ENCODE measurements at places on chromosomes 4 and X. TPM values are rescaled to one million over a fixed set of nuclear protein-coding genes. Genes with fewer than 3 reads are reported as not detected.

- no peak for DNase-seq
- H3K27me3 ChIP-seq, result no peaks in the 10 kb centered on the region
- H3K4me3 ChIP-seq, result no peak overlapping the region
- no peak overlapping the region for H3K27ac ChIP-seq
- no peaks in the 10 kb centered on the region for H3K4me1 ChIP-seq
These were observed 8.3 kb downstream of the TMEM33 start for GRCh38 chr4:41943506-41943905.

DNA sequence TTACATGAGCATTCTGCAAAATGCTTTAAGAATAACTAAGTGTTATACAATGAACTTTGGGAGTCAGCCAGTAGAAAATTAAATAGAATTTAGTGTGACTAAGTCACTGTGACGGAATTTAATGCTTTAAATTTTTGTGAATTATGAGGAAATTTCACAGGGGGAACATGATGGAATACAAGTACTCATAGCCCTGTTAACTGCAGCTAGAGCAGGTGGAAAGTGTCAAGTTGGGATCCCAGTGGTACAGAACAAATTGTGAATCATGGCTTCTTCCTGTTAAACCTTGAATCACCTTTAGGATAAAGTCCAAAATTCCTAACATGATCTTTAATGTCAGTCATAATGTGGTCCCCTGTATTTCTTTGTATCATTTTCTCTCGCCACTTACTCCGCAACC is 212.2 kb upstream of the CENPE start:
- H3K36me3 ChIP-seq, result no peaks in the 10 kb centered on the region
- H3K27ac ChIP-seq, result no peak overlapping the region
- no peaks in the 10 kb centered on the region for H3K4me1 ChIP-seq
- DNase-seq, result no peak
- no peak overlapping the region for H3K4me3 ChIP-seq

DNA sequence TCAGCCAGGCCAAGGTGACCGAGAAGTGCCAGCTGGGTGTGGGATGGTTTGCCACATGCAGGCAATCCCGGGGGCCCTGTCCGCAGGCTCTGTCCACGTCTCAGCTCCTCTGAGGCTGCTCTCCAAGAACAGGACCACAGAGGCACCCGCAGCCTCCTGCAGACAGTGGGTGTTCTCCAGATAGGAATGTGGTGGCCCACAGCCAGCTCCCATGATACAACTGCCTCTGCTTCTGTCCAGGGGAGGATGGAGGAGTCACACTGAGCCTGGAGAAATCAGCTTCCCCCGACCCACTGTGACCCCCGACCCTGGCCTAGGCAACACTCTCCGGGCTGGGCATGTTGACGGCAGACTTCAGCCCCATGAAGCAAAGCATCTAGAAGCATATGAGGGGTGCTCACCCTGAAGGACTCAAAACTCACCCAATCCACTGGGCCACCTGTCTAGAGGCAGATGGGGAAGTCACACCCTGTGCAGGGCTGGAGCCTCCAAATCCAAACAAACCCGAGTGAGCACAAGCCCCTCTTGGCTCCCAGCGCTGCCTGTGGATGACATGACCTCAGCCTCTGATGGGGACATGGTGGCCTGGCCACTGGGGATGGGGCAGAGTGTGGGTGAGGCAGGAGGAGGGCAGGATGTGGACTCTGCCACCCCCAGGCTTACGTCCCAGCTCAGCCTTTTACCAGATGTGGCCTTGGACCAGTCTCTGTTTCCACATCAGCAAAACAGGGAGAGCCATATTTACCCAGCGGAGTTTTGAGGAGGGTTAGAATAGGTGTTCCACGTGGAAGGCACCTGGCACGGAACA is 102.3 kb downstream of the PSAPL1 start:
- H3K4me1 ChIP-seq, result peaks cover 29% of the 10 kb centered on the region
- no peak for DNase-seq
- H3K36me3 ChIP-seq, result no peaks in the 10 kb centered on the region

- no peak for DNase-seq
- no peaks in the 10 kb centered on the region for H3K4me1 ChIP-seq
- H3K27me3 ChIP-seq, result no peaks in the 10 kb centered on the region
- no peak overlapping the region for H3K4me3 ChIP-seq
- no peaks in the 10 kb centered on the region for H3K36me3 ChIP-seq
These were observed 43.8 kb downstream of the HPGDS start for GRCh38 chr4:94298725-94299252.

DNA sequence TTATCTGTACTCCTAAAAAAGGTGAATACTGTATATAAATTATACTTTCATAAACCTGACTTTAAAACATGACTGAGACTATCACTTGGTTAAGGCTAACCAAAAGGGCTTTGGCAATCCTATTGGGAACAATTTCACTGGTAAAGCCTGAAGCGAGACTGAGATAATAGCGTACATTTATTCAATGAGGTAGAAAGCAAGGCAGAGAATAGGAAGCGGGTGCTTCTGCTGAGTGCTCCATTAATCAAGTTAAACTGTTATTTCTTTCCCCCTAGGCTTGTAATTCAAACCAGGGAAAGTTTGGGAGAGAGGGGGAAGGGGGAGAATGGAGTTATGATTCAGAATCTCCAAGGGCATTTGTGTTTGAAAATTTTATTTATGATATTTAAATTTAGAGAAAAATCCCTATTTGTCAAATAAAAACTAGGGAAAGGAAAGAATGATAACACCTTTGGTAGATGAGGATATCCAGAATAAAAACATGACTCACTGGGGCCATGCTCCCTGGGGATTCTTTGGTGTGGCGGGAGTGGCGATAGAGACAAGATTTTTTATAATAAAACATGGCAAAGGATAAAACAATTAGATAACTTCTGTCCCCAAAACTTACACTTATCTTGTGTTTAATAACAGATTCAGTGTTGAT is 34.6 kb upstream of the SORBS2 start:
- H3K4me1 ChIP-seq, result peaks cover 18% of the 10 kb centered on the region
- H3K27me3 ChIP-seq, result no peaks in the 10 kb centered on the region
- DNase-seq, result no peak
- H3K27ac ChIP-seq, result no peak overlapping the region

DNA sequence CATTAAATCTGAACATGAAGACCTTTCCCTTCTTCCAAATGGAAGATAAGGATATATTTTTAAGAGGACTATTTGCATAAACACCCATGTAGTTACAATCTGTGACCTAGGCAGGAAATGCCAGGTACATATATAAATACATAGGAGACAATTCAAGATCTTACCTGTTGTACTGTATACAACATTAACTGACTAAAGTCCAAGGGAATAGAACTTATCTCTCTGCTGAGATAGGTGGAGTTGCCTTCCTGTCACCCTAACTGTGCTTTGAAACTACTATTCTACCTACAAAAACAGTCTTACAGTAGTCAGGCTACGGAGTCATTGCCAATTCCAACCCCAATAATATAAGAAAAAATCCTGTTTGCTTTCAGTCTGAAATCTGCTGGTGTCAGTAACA is 106.3 kb downstream of the CHRNA9 start:
- H3K4me3 ChIP-seq, result no peak overlapping the region
- DNase-seq, result no peak

GRCh38 chrX:134636851-134637250 is 21.4 kb downstream of the PLAC1 start:
- no peak for DNase-seq
- H3K27me3 ChIP-seq, result no peaks in the 10 kb centered on the region
- H3K4me3 ChIP-seq, result no peak overlapping the region
- no peak overlapping the region for H3K27ac ChIP-seq
- H3K36me3 ChIP-seq, result no peaks in the 10 kb centered on the region
- no peaks in the 10 kb centered on the region for H3K4me1 ChIP-seq

GRCh38 chr4:24001486-24002329 is 111.9 kb upstream of the PPARGC1A start:
- H3K4me3 ChIP-seq, result no peak overlapping the region
- no peaks in the 10 kb centered on the region for H3K27me3 ChIP-seq
- no peak overlapping the region for H3K27ac ChIP-seq

- H3K27ac ChIP-seq, result no peak overlapping the region
- H3K4me1 ChIP-seq, result no peaks in the 10 kb centered on the region
- no peak for DNase-seq
- no peaks in the 10 kb centered on the region for H3K36me3 ChIP-seq
- H3K4me3 ChIP-seq, result no peak overlapping the region
These were observed 7.4 kb downstream of the ZRSR2 start for GRCh38 chrX:15797707-15798106.

GRCh38 chr4:98411731-98412130 is 150.5 kb downstream of the RAP1GDS1 start:
- H3K4me1 ChIP-seq, result no peaks in the 10 kb centered on the region
- DNase-seq, result no peak
- no peaks in the 10 kb centered on the region for H3K36me3 ChIP-seq

- H3K4me3 ChIP-seq, result no peak overlapping the region
- H3K4me1 ChIP-seq, result peaks cover 16% of the 10 kb centered on the region
- no peaks in the 10 kb centered on the region for H3K36me3 ChIP-seq
These were observed 43.1 kb downstream of the ZGRF1 start for GRCh38 chr4:112593438-112594133.

DNA sequence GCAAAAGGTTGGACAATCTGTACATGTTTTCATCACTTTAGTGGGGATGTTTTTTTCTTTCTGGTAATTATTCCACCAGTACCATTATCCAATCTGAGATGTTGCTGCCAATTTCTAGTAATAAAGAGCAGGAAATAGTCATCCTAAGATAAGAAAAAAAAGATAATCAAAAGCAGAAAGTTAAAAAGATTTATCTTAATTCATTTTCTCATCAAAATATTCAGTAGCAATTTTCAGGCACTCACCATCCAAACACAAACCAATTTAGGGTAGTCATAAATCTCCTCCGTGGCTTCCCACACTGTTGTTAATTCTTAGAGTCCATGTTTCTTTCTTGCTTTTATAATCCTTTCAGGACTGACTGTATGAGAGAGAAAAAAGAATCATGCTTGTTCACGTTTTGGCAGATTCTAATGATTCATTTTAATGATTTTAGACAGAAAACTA is 263.7 kb upstream of the UGT8 start:
- no peaks in the 10 kb centered on the region for H3K36me3 ChIP-seq
- no peaks in the 10 kb centered on the region for H3K4me1 ChIP-seq
- H3K4me3 ChIP-seq, result no peak overlapping the region
- DNase-seq, result no peak

GRCh38 chr4:62377700-62378099 is 1177.6 kb downstream of the ADGRL3 start:
- no peak overlapping the region for H3K4me3 ChIP-seq
- H3K27ac ChIP-seq, result no peak overlapping the region
- H3K27me3 ChIP-seq, result no peaks in the 10 kb centered on the region
- no peak for DNase-seq
- H3K4me1 ChIP-seq, result no peaks in the 10 kb centered on the region

- no peak overlapping the region for H3K27ac ChIP-seq
- no peak for DNase-seq
- no peak overlapping the region for H3K4me3 ChIP-seq
- H3K27me3 ChIP-seq, result no peaks in the 10 kb centered on the region
These were observed 125.7 kb downstream of the SH3KBP1 start for GRCh38 chrX:19761554-19762295.

The CLTRN gene
- 0.25 TPM for total RNA-seq

The FHDC1 gene
- total RNA-seq, result 1.8 TPM

The TSPAN7 gene
- total RNA-seq, result 2.9 TPM

The RAB40AL gene
- 0.84 TPM for total RNA-seq

The NDNF gene
- total RNA-seq, result 0.22 TPM

The C4orf51 gene
- not detected for total RNA-seq

The AFM gene
- total RNA-seq, result not detected

The F8A2 gene
- total RNA-seq, result not detected

The GAGE12E gene
- not detected for total RNA-seq

Data from HCT116 (cell line).